ENCODE measurements at places on chromosomes 16 and 17.

GRCh38 chr17:75260641-75261335, 618 bp downstream of the GGA3 start:
- DNase-seq: no peak

- no peak for DNase-seq
Measured at GRCh38 chr16:77610496-77610895, 111.8 kb upstream of the NUDT7 start.

- peak; percentile 86 for DNase-seq
Measured at GRCh38 chr17:50593321-50593720, 32.8 kb downstream of the CACNA1G start.

DNA sequence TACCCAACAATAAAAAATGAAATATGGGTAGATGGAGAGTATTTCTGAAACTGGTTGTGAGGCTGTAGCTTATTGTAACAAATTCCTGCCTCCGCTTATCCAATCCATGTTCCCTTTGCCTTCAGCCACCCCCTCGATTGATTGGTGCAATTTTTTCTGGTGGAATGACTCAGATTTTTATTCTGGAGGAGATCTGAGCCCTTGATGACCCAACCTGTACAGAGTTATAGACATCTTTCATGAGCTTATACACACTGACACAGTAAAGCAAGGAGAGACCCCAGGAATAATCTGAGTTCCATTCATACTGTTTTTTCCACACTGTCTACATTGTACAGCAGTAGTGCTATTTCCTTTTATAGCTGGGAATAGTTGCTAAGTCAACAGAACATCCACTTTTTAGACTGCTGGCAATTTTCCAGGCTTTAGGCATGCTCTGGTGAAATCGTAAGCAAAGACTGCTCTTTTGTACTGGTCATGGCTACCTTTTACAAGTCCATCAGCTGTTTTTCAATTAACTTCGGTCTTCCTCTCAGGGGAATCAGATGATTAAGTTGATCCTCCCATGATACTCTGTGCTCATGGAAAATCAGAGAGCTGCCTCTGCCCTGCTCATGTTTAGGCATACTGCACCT, 30.1 kb downstream of the CCL4 start:
- no peak for DNase-seq

GRCh38 chr16:53787423-53787822, 83.5 kb downstream of the FTO start:
- DNase-seq: no peak

GRCh38 chr16:55811811-55812210, 21.1 kb downstream of the CES1 start:
- no peak for DNase-seq

GRCh38 chr16:85245307-85246172, 133.3 kb upstream of the CIBAR2 start:
- peak; percentile 73 for DNase-seq

DNA sequence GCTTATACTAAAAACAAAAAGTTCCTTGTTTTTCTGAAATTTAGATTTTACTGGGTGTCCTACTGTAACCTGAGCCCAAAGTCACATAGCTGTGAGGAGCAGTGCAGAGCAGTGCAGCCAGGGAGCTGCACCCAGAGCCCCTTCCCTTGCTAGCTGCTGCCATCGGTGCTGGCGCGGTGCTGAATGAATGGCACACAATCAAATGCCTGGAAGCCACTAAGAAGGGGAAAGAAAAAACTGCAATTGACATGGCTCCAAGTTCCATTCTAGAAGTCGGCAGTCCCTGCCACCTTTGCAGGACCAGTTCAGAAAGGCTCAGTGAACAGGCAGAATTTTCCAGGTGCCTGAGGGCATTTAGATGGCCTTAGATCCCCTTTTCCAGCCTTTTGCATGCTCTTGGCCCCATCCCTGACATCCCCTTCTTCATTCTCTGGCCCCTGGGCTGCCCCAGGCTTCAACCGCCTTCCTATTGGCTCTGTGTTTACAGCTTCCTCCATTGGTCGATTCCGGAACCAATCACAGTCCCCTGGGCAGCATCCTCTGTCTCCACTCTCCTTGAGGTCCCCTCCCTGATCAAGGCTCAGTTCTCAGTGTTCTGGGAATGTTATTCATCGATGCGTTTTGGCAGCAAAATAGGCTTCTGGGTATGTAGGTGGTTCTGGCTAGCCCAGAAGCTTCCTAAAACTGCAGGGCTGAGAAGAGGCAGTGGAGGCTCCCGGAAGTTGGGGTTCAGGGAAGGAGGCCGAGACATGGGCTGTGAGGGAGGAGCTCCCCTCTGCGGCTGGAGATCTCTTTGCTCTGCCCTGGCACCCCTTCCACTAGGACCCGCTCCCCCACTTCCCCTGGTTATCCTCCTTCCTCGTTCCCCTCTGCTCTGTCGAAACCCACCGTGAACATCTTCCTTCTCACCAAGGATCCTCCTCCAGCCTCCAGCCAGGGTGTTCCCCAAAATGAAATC, 37.9 kb downstream of the ATP2C2 start:
- peak; percentile 28 for DNase-seq

DNA sequence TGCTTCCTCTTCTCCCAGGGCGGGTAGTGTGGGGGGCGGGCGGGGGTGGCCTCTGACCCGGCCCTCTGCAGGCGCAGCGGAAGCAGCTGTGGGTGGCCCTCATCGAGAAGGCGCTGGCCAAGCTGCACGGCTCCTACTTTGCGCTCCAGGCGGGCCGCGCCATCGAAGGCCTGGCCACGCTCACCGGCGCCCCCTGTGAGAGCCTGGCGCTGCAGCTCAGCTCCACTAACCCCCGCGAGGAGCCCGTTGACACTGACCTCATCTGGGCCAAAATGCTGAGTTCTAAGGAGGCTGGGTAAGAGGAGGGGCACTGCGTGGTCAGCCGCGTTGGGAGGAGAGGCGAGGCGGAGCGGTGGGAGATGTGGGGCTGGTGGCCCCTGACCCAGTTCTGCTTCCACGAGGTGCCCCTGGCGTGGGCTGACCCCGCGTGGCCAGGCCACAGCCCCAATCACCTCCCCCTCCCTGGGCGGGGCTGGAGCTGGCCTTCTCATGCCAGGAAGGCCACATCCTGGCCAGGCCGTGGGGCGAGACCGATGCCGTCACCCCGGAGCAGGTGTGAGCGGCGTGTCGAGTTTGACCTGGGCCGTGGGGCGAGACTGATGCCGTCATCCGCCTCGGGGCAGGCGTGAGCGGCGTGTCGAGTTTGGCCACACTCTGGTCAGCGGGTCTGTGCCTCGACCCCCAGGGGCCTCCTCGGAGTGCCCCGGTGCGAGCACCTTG, 10.5 kb upstream of the PRR35 start:
- no peak for DNase-seq

DNA sequence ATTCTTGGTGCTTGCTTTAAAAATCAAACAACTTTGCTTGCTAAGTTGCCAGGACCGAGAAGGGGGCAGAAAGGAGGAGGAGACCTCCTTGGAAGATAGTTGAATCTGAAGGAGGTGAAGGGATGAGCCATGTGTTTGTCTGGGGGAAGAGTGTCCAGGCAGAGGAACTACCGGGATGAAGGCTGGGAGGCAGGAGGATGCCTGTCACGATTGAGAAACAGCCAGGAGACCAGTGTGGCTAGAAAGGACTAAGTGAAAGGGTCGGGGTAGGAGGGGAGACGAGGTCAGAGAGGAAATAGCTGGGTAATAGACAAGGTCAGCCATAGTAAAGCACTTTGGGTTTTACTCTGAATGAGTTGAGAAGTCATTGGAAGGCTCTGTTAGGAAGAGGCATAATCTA, 38.9 kb upstream of the CSNK2A2 start:
- DNase-seq: peak; percentile 30

DNA sequence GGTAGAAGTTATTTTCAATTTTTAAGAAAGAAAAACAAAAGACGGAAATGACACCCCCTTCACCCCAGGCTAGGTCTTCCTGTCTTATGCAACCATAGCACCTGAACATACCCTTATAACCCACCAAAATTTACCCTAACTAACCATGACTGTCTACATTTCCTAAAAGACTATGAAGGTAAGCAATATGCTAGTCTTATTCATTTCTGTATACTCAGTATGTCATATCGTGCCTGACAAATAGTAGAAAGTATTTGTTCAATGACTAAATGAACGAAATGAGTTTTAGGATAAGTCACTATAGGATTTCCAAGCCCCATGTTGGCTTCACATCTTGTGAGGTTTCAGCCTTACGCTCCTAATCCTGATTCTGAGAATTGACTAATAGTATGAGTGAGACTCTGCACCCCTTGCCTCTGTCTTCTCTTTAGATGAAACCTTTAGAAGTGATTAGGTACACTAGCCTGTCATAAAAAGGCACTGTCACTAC, 6.5 kb downstream of the ADAT1 start:
- DNase-seq: no peak

- no peak for DNase-seq
Measured at GRCh38 chr17:3847165-3847670, 1.2 kb upstream of the NCBP3 start.

- DNase-seq: no peak
Measured at GRCh38 chr16:66205287-66206231, 160.9 kb upstream of the CDH5 start.
